Cortex of kidney (tissue), 1 donor: ENCODE measurements at places on chromosomes 11 and 22.

- DNase-seq = no peak
Measured at GRCh38 chr22:25661073-25661472, 80.9 kb upstream of the MYO18B start.

DNA sequence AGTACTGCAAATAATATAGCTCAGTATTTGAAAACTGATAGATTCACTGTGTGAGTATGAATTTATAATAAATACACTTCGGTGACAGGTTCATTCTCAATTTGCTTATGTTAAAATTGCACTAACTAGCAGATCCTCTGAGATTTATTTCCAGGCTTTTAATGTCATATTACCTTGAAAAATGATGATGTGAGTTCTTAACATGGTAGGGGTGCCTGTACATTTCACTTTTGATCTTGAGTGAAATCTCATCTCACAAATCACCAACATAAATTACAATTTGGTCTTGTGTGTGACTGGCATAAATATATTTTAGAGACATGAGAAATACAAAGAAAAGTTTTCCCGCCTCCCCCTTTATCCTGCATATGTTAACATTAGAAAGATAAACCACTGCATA, 240.4 kb downstream of the DYNC2H1 start:
- no peak for DNase-seq

GRCh38 chr11:116642902-116643301, 129.9 kb downstream of the BUD13 start:
- no peak for DNase-seq

GRCh38 chr22:42388130-42388797, 43.9 kb downstream of the NFAM1 start:
- DNase-seq = no peak
